ENCODE measurements at places on chromosomes 1 and 21. TPM values are rescaled to one million over a fixed set of nuclear protein-coding genes. Genes with fewer than 3 reads are reported as not detected.

Gene INTS7
- 14.9 TPM for total RNA-seq

- no peaks in the 10 kb centered on the region for H3K27me3 ChIP-seq
These were observed 63.4 kb upstream of the L1TD1 start for GRCh38 chr1:62131093-62131725.

Gene BCAN
- total RNA-seq: 0.41 TPM

DNA sequence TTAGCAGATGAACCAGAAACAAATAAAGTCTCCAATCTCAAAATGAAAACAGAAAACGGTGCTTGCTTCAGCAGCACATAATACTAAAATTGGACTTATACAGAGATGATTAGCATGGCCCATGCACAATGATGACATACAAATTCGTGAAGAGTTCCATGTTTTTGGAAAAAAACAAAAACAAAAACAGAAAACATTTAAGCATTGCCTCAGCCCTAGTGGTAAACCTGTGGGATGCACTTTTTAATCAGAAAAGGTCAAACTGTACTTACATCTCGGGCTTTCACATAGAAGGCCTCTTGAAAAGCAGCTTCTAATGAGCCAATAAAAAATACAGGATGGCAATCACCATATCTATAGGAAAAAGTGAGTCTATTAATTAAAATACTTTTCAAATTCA lies 159.1 kb upstream of the DMRTA2 start:
- H3K4me3 ChIP-seq: no peak overlapping the region
- no peaks in the 10 kb centered on the region for H3K36me3 ChIP-seq
- DNase-seq: no peak
- no peak overlapping the region for H3K27ac ChIP-seq

DNA sequence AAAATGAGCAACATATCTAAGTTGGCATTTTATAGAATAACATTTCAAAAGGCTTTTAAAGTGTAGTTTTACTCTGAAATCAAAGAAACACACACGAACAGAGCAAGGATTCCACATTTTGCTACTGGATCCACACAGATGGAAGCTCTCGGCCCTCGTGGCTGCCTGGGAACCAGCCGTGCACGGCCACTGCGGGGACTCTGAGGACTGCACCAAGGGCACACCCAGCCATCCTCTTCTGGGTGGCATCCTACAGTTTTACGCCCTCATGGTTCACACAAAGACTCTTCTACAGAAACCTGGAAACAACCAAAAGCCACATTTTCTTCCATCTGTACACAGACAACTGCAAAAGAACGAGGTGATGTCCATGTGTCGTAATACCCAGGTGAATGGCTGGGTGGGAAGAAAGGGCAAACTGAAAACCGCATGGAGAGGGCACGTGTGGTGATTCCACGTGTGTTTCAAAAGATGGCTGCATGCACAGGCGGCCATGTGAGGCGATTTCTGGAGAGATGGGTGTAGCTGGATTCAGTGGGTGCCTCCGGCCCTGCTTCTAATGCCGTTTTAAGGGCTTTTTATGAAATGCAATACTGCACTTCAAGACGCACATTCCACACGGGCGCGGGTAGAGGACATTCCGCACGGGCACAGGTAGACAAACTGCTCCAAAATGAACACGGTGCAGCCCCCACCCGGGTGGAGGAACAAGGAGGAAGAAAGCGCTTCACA lies 8.1 kb downstream of the POFUT2 start:
- no peaks in the 10 kb centered on the region for H3K4me1 ChIP-seq
- no peak for DNase-seq
- H3K27ac ChIP-seq: no peak overlapping the region
- H3K27me3 ChIP-seq: no peaks in the 10 kb centered on the region

Gene NUF2
- total RNA-seq: 2.4 TPM

Gene SPAG17
- 0.67 TPM for total RNA-seq

DNA sequence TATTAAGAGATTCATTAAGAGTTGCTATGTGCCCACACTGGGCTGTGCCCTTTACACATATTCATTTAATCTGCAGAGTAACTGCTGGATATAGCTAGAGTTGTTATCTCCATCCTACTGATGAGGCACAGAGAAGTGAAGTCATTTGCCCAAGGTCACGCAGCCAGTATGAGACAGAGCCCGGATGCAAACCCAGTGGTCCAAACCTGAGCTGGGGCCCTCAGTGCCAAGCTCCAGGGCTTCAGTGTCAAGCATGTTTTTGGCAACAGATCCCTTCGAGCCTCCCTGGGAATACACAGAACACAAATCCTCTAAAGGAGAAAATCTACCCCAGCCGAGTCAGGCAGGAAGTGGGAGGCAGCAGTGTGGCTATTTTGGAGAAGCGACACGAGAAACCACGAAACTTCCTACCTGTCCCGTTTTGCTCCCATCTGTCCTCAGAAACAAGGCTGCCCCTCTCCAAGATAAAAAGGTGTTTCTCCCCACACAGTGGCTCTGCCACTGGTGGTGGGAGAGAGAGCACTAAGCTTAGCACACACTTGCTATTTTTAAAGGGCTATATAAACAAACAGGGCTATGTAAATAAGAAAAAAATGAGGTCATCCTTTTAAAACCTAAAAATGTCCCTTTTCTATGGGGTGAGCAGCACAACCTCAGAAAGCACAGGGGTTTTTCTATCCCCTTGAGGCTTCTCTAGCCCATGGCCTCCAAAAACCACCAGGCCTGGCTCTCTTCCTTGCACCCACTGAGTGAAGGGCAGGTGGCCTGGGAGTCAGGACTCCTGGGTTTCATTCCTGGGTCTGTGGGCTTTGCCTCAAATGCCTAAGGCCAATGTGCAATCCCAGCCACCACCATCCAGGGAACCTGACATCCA lies 138.6 kb upstream of the EDN2 start:
- H3K36me3 ChIP-seq: peaks cover 2% of the 10 kb centered on the region
- peaks cover 48% of the 10 kb centered on the region for H3K4me1 ChIP-seq
- no peaks in the 10 kb centered on the region for H3K27me3 ChIP-seq
- no peak for DNase-seq

GRCh38 chr1:59549903-59550302 lies 253.0 kb downstream of the FGGY start:
- no peaks in the 10 kb centered on the region for H3K27me3 ChIP-seq
- H3K4me3 ChIP-seq: no peak overlapping the region
- H3K4me1 ChIP-seq: peaks cover 8% of the 10 kb centered on the region
- H3K27ac ChIP-seq: no peak overlapping the region
